NCI-H2081 (cell line): ENCODE measurements at places on chromosomes 11 and 22.

DNA sequence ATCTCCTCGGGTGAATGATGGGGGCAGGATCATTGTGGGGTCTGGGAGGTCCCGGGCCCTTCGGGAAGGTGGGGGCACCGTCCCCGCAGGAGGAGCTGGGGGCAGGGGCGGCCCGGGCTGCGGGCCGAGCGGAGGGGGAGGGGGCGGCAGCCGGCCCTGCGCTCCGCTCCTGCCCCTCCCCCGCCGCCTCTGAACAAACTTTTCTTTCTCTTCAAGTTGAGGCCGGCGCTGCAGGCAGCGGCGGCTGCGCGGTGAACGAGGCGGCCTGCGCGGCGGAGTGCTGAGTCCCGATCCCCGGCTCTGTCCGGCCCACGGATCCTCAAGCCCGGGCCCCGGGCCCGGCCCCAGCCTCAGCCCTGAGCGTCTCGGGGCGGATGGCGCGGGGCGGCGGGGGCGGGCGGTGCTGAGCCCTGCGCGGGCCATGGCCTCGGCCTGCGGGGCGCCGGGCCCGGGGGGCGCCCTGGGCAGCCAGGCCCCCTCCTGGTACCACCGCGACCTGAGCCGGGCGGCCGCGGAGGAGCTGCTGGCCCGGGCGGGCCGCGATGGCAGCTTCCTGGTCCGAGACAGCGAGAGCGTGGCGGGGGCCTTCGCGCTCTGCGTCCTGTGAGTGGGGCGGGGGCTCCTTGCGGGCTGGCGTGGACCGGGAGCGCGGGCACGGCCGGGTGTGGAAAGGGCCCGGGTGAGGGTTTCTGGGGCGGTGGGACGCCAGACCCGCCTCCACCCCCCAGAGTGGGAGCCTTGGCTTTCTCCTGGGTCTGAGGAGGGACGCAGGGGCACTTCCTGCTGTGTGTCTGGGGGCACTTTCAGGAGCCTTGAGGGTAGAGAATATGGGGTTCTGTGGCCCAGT is at the start of gene INPPL1:
TSS of gene INPPL1 (plus strand) at position 204 of the 847 bp plus-strand sequence. CDS start at position 422, 218 bp downstream.
- DNase-seq: peak; percentile 18

DNA sequence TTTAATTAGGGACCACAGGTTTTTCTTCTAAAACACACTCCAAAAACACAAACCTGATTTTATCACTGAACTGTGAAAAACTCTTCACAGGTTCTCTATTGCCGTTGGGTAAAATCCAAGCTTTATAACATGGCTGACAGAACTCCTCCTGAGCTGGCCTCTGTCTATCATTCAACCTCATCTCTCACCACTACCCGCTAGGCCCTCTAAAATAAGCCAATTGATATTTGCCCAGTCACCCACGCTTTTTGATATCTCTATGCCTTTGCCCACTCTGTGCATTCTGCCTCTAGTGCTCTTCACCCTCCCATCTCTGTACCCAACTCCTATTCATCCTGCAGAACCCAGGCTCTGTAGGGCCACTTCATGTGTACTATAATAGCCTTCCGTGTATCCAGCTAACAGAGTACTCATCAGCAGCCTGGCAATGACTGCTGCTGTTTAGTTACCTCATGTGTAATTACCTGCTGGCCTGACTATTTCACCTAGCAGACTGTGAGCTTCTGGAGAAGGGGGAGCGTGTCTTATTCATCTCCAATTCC is 1.1 kb upstream of the CNGA4 start:
- DNase-seq: peak; percentile 87

DNA sequence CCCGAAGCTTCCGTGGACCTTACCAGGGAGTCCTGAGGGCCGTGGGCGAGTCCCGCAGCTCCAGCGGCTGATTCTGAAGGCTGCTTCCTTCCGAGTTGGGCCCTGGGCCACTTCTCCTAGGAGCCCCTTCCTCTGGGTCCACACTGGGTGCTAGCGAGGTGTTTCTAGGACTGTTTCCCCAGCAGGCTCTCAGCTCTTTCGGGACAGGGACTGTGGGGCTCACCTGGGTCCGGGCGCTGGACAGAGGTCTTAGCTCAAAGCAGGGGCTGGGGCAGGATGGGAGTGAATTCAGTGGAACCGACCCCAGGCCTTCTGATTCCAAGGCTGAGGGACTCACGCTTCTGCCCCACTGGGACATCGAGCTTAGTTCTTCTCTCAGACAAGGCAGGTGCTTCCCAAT is 29.3 kb upstream of the CSNK1E start:
- DNase-seq: no peak

- DNase-seq: no peak
Observed at GRCh38 chr11:69877235-69877634, 58.0 kb upstream of the FGF3 start.

DNA sequence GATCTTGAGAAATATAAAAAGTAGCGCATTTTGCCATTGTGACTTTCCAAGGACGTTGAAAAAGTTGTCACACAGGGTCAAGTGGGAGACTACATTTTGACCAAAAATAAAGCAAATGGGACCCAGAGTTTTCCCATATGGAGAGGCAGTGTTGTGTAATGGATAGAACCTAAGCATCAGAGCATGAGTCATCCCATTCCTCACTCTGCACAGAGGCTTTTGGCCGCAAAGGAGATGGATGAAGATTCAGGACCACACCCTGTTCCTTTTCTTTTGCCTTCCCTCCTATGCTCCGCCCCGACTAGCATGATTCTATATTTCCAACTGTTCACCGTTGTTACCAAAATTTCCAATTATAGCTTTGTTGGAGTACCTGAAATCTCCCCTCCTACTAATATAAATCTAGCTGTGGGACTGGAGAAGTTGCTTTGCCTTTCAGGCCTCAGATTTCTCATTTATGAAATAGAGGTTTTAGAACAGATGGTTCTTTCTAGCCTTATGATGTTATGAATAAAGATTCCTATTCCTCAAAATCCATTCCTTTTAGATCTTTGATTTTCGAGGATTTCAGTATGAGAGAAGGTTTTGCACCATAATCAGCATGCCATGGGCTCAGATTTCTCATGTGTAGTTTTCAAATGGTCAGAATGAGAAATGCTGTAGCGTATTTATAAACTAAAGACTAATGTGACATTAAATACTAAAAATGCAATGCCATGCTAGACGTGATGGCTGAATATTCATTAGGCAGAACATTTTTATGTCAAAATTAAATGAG is 921.9 kb upstream of the TENM4 start:
- no peak for DNase-seq

GRCh38 chr11:44066732-44067141 is 667 bp downstream of the ACCS start:
- peak; percentile 30 for DNase-seq

DNA sequence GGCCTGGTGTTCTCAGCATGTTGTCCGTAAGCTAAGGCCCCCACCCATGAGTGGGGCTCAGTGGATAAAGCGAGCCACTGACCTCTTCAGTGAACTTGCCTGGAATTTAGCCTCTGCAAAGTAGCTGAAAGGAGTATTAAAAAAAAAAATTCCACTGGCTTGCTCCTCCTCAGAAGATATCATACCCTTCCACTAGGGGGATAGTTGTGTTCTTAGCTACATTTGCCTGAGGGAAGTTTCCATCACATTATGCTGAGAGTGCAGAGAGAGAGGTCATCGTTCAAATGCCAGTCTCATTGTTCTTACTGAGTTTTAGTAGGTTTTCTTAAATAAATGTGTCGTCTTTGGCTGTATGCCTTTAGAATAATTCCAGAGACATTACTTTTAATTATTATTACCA is 879.7 kb downstream of the JRKL start:
- peak; percentile 77 for DNase-seq

- DNase-seq: no peak
Observed at GRCh38 chr11:126162306-126163030, 49.0 kb downstream of the RPUSD4 start.

GRCh38 chr11:98565311-98565710 is 455.4 kb upstream of the CNTN5 start:
- DNase-seq: no peak

DNA sequence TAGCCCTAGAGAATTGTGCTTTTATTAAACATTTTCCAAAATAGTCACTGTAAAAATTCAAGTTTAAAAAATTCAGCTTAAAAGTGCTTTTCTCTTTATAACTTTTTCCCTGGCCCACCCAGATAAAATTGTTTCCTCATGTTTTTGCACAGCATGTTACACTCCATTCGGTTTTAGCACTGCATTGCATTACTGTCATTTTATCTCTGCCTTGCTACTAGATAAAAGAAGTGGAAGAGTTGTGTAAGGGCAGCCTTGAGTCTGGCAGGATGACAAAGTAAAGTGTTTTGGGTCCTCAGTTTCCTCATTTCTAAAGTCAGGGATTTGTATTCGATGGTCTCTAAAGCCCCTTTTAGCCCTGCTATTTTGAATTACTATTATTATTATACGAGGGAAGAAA is 99.8 kb downstream of the ATM start:
- no peak for DNase-seq

- no peak for DNase-seq
Observed at GRCh38 chr22:17634696-17635095, 3.9 kb upstream of the BCL2L13 start.

DNA sequence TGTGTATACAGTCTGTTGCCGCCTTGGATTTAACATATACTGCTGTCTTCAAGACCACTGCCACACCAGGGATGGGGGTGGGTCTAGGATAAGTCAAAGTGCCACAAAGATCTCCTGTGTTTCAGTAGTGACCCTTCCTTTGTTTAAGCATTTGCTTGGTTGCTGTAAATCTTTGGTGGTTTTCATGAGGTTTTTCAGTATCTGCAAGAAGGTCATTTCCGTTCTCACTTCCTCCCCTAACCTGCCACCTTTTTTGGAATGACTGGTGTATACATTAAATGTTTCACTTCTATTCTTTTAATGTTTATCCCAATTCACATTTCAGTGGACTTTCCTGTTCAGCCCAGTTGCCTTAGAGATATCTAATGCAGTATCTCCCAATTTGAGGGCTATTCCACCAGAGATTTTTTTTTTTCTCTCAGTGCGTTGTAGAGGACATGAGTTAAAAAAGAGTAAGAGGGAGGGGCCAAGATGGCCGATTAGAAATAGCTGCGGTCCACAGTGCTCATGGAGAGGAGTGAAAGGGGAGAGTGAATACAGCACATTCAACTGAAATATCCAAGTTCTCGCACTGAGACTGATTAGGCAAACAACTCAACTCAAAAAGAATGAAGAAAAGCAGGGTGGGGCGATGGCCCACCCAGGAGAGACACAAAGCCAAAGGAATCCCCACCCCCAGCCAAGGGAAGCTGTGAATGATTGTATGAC is 43.2 kb downstream of the USP47 start:
- no peak for DNase-seq

DNA sequence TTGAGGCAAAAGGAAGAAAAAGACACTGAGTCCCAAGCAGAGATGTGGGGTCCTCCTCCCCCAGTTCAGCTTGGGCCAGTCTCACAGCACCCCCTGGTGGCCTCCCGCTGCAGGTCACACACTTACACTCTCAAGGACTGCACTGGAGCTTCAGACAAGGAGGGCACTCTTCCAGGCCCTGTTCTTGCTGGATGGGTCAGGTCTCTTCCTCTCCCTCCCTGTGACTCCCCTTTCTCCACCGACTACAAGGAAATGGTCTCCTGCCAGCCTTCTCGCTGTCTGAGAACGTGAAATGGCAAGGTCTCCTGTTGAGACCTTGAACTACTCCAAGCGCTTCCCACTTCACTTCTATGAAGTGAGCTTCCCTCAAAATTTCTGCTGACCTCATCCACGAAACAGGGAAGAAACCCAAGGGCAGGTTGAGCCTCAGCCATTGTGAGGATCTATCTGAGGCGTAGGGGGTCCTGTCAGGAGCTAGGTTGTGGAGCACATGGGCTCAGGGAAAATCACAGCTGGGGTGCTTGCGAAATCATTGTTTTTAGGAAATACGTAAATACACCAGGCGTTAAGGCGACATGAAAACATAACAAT is 11.2 kb upstream of the IGLL1 start:
- no peak for DNase-seq

- no peak for DNase-seq
Observed at GRCh38 chr22:32735526-32735925, 66.0 kb upstream of the TIMP3 start.

- peak; percentile 97 for DNase-seq
Observed at GRCh38 chr11:61332797-61333549, at the start of the genes DDB1 and TKFC. Gene DDB1, minus strand, starts transcription at chr11:61333105. Its CDS starts 137 bp downstream, at chr11:61332968. Gene TKFC, plus strand, starts transcription at chr11:61333228. Its CDS starts 1,501 bp downstream, at chr11:61334729.

DNA sequence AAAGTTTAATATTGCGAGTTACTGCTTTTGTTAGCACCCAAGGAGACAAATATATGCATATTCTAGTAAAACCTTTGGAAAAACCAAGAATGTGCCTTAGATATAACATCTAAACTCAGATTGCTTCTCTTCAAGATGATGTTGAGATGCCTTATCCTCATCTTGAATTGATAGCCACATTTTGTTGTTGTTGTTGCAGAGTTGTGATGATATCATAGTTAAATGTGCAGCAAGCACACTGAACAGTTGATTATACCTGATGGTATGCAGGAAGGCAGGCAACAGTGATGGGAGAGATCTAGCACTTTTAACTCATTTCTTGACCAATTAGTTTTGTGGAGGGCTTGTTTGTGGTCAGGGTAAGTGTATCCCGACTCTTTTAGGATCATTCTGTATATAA is 48.0 kb downstream of the KDM2A start:
- no peak for DNase-seq

DNA sequence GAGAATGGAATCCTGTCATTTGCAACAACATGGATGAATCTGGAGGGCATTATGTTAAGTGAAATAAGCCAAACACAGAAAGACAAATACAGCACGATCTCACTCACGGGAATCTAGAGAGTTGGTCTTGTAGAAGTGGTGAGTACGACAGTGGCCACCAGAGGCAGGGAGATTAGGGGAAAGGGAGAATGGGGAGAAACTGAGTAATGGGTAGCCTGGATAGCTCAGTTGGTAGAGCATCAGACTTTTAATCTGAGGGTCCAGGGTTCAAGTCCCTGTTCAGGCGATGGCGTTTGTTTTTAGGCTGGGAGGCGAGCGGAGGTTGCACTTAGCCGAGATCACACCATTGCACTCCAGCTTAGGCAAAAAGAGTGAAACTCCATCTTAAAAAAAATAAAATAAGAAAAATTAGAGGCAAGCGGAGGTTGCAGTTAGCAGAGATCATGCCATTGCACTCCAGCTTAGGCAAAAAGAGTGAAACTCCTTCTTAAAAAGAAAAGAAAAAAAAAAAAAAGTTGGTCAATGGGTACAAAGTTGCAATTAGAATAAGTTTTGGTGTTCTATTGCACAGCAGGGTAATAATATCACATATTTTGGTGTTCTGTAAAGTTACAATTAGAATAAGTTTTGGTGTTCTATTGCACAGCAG is 95.7 kb upstream of the UBASH3B start:
- DNase-seq: no peak

GRCh38 chr11:44067266-44067665 is 1.2 kb downstream of the ACCS start:
- no peak for DNase-seq

- DNase-seq: no peak
Observed at GRCh38 chr22:38075105-38075825, 8.7 kb downstream of the SLC16A8 start.

DNA sequence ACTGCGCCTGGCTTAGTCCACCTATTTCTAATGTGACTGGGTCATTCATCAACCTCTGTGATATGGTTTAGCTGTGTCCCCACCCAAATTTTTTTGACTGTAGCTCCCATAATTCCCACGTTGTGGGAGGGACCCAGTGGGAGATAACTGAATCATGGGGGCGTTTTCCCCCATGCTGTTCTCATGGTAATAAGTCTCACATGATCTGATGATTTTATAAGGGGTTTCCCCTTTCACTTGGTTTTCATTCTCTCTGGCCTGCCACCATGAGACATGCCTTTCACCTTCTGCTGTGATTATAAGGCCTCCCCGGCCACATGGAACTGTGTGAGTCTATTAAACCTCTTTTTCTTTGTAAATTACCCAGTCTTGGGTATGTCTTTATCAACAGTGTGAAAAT is 8.7 kb downstream of the CENATAC start:
- no peak for DNase-seq

- no peak for DNase-seq
Observed at GRCh38 chr11:17443423-17443822, 33.2 kb downstream of the ABCC8 start.

GRCh38 chr11:84865791-84866535 is 761.2 kb downstream of the DLG2 start:
- DNase-seq: no peak
